ENCODE measurements at places on chromosomes 3 and 15. TPM values are rescaled to one million over a fixed set of nuclear protein-coding genes. Genes with fewer than 3 reads are reported as not detected.

GRCh38 chr3:160810362-160811236, 54.6 kb downstream of the PPM1L start:
- DNase-seq, result no peak

- DNase-seq, result no peak
These were observed 83.3 kb upstream of the MYO5C start for GRCh38 chr15:52378746-52379394.

- DNase-seq, result no peak
These were observed 18.5 kb upstream of the PDHB start for GRCh38 chr3:58452176-58452575.

GRCh38 chr15:101613130-101614000, 38.8 kb downstream of the TM2D3 start:
- DNase-seq, result no peak

SPTSSB gene
- total RNA-seq, result not detected

CYP1A1 gene
- 4.7 TPM for total RNA-seq

FANCD2OS gene
- not detected for total RNA-seq

PPM1L gene
- 3.8 TPM for total RNA-seq

FSIP1 gene
- total RNA-seq, result 1.0 TPM

GRK7 gene
- total RNA-seq, result not detected

Data from activated CD8-positive, alpha-beta T cell treated with anti-CD3 and anti-CD28 coated beads, Interleukin-2, amount 10 ng/mL, durations not matched to agents 7 days and 5 days (primary cell).